ENCODE measurements at places on chromosomes 12 and 14.

DNA sequence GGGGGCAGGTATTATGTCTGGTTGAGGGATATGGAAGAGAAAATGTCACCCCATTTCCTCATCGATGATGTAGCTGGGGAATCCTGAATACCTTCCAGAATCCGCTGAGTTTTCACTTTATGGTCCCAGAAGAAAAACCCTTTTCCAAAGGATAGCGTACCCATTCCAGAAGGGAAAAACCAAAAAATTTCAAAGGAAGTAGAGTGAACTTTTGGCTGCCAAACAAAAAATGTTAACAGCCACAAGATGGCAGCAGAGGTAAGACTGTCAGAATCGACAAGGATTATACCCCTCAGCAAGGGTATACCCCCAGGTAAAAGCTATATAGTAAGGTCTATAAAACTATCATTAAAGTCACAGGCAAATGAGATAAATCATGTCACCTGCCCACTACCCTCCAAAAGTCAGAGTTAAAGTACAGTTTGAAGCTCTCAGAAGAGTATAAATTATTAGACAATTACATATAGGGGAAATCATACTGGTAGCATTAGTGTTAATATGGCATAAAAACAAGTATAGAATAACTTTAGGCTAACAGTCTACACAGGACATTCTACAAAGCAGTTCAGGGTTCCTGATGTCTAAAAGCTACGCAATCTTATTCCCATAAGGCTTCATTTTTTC is 18.0 kb downstream of the ACIN1 start:
- peak; percentile 46 for DNase-seq

- DNase-seq, result peak; percentile 84
These were observed 2.0 kb downstream of the EEA1 start for GRCh38 chr12:92927055-92927435.

- no peak for DNase-seq
These were observed 83.5 kb downstream of the RIMBP2 start for GRCh38 chr12:130632642-130633041.

- peak; percentile 72 for DNase-seq
These were observed 4.3 kb downstream of the GAPDH start for GRCh38 chr12:6538420-6539313.

GRCh38 chr12:29691161-29691854 is 92.4 kb downstream of the TMTC1 start:
- no peak for DNase-seq

GRCh38 chr12:25972783-25973182 is 14.3 kb downstream of the RASSF8 start:
- peak; percentile 84 for DNase-seq

DNA sequence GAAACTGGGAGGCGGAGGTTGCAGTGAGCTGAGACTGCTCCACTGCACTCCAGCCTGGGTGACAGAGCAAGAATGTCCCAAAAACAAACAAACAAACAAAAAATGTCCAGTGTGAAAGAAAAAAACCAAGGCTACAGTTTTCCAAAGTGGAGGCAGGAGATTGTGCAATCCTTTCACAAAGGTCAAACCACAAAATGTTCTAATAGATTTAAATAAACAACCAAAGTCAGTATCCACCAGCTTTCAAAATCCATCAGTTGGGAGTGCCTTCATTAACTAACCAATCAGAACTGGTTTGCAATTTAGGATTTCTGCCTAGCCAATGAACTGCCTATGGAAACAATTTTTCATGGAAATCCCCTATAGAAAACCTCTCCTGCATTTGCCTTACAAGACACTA is 52.3 kb upstream of the TRIM9 start:
- no peak for DNase-seq

DNA sequence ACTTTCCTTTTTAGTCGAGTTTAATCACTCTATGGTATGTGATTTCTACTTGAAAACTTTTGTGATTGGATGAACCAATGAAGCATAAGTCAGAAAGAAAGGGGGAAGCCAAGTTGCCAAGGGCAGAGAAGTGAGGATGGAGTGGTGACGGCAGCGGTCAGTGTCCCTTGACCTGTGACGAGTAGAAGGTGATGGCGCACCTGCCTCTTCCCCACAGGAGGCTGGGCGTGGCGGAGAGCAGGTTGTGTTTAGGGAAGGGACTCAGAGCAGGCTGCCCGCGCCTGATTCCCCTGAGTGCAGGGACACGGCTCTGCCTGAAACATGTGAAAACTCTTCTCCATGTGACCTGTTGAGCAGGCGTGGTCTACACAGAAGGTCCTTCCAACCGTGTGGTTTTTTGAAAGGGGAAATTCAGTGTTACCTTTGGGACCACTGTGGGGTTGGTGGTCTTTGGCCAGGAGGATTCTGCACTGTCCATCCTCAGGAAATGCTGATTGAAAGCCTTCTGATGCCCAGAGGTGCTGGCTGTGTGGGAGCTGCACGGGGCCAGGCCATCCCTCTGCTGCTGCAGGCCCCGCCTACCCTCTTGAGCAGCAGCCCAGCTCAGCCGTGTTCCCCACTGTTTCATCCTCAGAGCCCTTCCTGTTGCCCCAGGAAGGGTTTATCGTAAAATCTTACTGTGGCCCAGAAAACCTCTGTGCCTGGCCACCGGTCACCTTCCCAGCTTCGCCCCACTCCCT is 23.5 kb upstream of the AMN start:
- DNase-seq, result peak; percentile 58

DNA sequence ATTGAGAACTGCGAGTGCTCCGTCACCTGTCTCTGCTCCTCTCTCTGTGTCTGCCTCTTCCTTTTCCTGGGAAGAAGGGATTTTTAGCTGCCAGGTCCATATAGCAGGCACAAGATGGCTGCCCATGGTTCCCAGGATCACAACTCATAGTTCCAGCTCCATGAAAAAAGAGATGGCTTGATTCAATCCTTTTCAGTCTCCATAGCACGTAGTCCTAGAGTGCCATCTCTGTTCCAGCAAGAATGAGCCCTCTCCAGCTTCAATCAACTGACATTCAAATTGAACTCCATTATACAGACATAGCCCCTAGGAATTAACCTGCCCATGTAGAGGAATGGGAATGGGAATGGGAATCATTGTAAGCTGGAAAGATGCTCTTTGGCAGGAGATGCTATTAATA is 34.7 kb upstream of the RTRAF start:
- no peak for DNase-seq

- no peak for DNase-seq
These were observed 709 bp downstream of the INHBC start for GRCh38 chr12:57435293-57435692.

DNA sequence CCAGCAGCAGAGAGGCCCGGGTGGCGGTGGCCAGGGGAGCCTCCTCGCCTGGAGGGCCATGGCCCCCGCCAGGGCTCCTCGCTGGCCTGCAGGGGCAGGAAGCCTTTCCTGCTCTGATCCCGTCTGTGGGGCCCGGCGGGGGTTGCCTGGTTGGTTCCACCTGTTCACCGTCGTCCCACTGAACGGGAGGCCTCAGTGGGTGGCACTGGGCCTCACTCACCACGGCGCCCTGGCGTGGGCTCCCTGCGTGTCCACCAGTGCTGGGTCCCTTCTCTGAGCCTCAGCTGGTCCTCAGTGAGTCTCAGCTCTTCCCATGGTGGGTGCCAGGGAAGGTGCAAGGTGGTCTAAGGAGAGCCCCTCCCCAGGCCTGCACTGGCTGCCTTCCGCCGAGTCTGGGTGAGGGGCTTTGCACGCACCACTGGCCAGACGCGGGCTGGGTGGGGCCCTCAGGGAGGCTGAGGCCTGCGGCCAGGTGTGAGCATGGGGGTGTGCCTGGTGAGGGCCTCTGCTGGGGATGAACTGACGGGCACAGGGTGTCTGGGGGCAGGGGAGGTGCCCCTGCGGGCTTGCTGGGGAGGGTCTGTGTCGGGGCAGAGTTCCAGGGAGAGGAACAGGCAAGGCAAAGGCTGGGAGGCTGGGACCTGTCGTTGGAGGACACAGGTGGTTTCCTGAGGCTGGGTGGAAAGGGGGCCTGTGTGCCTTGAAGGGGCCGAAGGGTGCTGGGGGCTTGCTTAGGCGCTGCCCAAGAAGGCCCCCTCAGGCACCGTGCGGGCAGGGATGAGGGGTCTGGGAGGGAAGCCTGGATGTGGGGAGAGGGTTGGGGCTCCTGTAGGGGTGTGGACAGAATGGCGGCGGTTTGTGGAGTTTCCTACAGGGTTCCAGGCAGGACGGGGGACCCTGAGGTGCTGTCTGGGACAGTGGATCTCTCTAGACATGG is 339.8 kb downstream of the TMEM121 start:
- DNase-seq, result peak; percentile 48

- DNase-seq, result no peak
These were observed 40.1 kb upstream of the DUSP6 start for GRCh38 chr12:89392391-89392790.

GRCh38 chr14:45095143-45095542 is 11.2 kb downstream of the PRPF39 start:
- DNase-seq, result no peak

GRCh38 chr12:74847169-74847568 is 309.5 kb downstream of the ATXN7L3B start:
- no peak for DNase-seq

DNA sequence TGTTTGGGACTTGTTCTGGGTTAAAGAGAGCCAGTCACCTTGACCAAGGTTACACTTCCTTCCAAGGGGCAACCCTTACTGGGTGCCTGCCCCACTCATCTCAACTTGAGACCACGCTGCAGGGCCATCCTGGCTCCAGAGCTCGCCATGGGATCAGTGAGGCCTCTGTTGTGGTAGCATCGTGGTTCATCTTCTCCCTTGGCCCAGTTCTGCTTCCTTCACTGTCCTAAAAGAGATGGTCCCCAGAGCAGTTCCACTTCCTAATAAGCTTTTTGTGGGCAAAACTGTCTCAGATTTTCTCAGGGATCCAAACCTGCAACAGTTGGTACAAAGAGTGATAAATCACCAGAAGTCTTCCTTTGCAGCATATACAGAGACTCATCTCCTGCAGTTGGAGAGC is 165.9 kb upstream of the TMEM260 start:
- no peak for DNase-seq

- no peak for DNase-seq
These were observed 125.0 kb upstream of the ETV6 start for GRCh38 chr12:11524446-11524845.

DNA sequence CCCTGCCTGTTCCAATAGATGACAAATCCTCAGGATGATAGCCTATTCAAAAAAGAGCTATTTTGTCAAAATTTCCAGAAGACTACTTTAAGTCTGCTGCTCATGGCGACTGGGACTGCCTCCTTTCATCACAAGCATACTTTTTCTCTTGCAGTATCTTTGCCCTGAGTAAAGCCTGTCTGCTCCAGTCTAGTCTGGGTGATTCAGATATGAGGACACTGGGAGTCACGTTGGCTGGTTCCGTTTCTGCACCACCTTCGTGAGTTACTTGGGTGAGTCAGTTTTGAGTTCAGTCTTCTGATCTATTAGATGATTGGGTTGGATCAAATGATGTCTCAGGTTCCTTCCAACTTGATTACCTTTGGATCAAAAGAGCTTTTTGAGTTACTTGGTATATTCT is 301.3 kb upstream of the STXBP6 start:
- DNase-seq, result no peak

GRCh38 chr12:65637150-65637549 is 187.1 kb upstream of the HMGA2 start:
- DNase-seq, result no peak

DNA sequence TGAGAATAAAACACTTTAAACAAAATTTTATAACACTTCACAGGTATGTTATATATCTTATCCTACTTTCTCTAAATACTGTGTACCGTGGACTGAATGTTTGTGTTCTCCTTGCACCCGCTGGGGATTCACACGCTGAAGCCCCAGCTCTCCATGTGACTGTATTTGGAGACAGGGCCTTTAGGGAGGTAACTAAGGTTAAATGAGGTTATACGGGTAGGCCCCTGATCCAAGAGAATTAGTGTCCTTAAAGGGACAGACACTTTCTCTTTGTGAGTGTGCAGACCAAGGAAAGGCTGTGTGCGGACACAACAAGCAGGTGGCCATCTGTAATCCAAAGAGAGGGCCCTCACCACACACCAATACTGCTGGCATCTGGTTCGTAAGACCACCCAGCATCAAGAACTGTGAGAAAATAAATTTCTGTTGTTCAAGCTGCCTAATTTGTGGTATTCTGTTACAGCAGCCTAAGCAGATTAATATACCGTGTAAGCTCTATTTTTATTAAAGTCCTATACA is 70.1 kb upstream of the TTC7B start:
- no peak for DNase-seq

DNA sequence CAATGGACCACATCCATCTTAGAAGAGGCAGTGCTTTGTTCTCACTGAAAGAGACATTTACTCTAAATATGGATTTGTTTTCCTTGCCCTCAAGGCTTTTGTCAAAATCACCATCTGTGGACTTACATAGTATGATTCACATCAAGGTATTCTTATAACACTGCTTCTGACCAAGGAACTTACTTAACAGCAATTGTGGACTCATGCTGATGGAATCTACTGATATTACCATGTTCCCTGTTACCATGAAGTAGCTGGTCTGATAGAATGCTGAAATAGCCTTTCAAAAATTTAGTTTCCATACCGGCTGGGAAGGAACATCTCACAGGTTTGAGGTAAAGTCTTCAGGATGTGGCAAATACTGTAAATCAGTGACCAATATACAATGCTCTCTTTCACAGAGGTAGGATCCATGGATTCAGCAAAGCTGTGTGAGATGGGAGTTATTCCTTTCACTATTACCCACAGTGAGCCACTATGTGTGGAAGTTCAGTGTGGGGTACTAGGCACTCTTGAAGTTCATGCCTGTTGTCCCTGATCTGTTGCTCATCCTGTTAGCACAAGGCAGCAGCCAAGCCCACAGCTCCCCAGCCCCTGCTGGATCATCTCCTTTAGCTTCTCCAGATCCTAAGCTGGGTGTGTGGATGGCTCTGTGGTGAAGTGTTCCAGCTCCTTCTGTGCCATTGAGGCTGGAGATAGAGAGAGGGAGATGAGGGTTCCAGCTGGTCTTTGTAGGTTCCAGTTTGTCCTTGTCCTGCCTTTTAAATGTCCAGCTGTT is 126.4 kb downstream of the ATP23 start:
- DNase-seq, result peak; percentile 27

GRCh38 chr14:29030121-29030520 is 263.5 kb downstream of the FOXG1 start:
- DNase-seq, result no peak

DNA sequence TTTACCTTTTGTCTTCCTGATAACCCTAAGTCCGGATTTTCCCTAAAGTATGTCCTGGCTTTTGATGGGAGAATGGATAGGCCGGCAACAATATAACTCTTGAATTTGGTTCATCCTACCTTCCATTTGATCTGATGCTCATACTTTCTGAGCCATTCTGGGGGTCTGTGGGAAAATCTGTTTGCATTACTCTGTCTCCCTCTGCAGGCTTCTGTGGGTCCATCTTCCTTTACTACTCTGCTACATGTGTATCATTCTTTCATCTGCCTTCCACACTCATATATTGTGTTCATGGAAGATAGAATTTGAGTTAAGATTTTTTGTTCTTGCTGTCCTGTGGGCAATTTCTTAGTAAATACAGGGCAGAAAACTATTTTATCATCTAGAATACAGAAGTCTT is 101.5 kb downstream of the NAV3 start:
- peak; percentile 22 for DNase-seq

DNA sequence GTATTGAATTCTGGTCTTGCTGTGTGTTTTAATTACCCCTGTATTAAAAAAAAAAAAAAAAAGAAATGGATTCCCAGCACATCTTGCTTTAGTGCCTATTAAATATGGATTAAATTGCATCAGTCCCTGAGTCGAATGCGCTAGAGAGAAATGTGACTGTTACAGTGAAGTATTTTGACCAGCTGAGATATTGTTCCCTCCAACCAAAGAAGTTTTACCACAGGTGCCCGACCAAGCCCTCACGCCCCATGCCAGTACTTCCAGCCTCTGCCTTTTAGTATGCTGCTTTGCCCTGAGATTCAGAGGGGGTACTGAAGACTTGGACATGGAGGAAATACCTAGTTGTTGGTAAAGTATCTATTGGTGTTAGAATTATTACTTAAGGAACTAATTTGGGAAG is 159.7 kb downstream of the TTLL5 start:
- DNase-seq, result no peak
